ENCODE measurements at places on chromosomes 3 and 15.

GRCh38 chr3:170475092-170475685 is 56.5 kb downstream of the CLDN11 start:
- DNase-seq, result no peak

GRCh38 chr15:73010154-73011152 is 41.8 kb upstream of the NEO1 start:
- no peak for DNase-seq

- DNase-seq, result no peak
These were observed 6.2 kb downstream of the ZXDC start for GRCh38 chr3:126469479-126469878.

DNA sequence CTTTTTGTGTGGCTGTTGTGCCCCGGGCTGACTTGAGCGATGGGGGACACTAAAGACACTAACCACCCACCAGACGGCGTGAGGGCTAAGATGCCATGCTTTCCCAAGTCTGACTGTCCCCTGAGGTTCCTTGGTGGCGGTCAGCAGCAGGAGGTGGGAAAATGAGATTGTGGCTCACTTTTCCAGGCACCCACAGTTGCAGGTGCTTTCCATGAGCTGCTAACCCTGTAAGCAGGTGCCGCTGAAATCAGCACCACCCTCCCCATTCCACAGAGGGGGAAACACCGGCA is 17.7 kb downstream of the PRR23E start:
- DNase-seq, result no peak

DNA sequence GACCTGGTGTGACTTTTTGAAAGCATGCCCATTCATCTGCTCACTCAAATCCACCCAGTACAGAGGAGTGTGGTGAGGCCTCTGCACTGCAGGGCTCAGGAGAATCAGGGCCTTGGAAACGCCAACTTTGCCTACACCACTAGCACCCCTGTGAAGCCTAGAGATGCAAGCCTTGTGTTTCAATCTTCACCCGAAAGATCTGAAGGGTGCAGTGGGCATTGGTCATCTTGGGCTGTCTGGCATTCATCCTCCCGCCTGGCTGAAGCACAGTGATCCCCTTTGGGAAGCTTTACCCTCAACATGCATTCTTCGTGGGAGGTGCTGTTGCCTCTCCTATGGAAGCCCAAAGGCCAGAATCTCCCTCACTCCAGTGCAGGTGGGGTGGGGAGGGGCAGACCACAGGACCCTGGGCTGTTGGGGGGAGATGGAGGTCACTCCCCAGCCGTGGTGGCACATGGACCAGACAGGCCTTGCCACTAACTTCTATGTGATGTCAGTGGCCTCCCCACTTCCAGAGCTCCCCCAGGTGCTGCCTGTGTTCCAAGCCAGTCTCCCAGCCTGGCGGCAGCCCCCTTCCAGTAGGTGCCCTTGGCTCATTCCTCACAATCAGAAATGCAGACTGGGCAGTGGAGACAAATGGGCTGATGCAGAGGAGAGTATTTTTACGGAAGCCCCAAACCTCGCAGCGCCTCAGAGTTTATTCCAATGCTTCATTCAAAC is 92.5 kb downstream of the ADAMTS17 start:
- DNase-seq, result no peak

DNA sequence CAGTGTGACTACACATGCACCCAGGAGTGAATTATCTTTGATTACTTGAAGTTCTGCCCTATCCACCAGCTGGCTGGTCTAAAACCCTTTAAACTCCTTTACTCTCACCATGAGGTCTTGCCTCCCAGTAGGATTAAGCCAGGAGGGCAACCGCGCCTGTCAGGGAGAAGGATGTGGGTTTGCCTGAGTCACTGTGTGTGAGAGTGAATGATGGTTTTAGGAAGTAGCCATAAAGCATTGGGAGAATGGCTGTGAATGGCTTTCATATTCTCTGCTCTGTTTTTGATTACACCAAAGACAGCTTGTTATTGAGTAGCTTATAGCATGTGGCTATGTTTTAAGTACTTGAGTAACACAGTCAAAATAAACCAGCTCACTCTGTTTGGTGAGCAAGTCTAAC is 637.7 kb upstream of the TBL1XR1 start:
- DNase-seq, result no peak

- DNase-seq, result peak; percentile 52
These were observed 18.6 kb downstream of the ZDHHC19 start for GRCh38 chr3:196192524-196193051.

DNA sequence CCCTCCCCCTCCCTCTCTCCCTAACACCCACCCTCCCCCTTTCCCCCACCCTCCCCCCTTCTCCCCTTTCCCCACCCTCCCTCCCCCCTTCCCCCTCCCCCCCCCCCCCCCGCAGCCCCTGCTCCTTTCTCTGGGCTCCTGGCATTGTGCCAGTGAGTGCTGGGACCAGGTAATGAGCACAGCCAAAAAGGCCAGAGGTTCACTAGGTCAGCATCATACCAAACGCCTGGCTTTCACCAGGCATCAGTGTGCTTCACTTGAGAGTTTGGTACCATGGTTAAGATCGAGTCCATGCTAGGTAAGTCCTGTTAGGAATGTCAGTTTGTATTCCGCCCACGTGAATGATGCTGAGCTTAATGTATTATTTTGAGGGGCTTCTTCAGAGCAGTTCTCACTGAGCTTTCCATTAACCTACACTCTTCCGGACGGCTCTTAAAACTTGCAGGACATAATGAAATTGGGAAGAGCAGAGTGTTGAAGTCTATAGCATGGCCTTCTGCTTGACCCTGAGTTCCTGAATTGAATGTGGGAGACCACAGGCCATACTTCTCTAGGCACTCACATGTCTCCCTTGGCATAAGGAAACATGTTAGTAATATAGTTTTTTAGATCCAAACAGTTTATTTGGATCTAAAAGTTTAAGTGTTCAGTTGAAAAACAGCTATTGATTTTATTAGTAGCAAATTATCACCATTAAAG is 45.6 kb downstream of the SENP2 start:
- no peak for DNase-seq

GRCh38 chr3:126780666-126781065 is 76.6 kb downstream of the CHCHD6 start:
- DNase-seq, result no peak

GRCh38 chr3:179829401-179829800 is 176.6 kb downstream of the USP13 start:
- DNase-seq, result no peak

DNA sequence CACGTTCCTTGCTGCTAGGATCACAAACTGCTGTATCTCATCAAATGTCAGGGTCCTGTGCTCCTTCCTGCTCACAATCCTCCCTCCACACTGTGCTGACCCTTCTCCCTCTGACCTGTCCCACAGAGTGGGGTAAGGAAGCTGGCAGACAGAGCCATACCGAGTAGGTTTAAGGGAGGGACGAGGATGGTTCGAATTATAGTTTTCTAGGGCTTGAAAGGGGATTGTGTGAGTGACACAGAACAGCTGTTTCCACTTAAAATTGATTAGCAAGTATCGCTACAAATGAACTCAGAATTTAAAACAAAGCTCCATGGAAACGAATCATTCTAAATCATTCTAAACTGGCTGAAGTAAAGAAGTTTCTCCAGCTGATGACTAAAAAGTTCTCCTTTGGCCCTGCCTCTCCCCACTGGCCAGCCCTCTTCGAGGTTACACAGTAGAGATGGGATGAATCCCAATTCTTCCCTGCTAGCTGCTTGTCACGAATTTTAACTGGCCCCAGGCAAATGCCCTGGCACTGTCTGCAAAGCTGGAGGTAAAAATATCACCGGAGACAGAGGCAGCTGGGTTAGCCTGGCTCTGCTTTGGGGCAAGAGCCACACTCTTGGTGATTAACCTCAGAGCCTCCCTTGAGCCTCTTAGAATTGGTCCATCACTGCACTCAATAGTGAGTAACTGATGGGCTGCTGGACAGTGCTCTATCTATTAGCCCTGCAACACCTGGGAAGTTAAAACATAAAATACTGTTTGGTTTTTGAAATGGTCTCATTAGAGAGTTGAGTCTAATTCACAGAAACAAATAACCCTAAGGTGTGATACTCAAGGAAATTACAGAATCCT is 194.9 kb downstream of the CHST2 start:
- DNase-seq, result no peak

GRCh38 chr3:55180161-55180560 is 252.3 kb upstream of the LRTM1 start:
- no peak for DNase-seq

DNA sequence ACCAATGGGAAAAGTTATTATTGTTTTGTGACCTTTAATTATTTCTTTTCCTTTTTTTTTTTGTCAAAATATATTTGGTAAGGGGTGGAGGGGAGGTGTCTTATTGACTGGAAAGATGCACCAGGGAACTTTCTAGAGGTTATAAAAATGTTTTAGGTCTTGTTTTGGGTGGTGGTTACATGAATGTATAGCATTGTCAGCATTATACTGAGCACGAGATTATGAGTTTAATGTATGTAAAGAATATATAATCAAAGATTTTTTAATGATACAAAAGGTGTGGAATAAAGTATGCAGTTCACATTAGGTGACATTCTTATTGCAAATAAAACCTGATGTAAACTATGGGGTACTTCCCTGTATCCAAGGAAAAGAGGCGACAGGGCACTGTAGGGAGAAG is 23.0 kb upstream of the MAP3K13 start:
- DNase-seq, result no peak

GRCh38 chr15:100093211-100094126 is 248.3 kb downstream of the ADAMTS17 start:
- DNase-seq, result no peak

DNA sequence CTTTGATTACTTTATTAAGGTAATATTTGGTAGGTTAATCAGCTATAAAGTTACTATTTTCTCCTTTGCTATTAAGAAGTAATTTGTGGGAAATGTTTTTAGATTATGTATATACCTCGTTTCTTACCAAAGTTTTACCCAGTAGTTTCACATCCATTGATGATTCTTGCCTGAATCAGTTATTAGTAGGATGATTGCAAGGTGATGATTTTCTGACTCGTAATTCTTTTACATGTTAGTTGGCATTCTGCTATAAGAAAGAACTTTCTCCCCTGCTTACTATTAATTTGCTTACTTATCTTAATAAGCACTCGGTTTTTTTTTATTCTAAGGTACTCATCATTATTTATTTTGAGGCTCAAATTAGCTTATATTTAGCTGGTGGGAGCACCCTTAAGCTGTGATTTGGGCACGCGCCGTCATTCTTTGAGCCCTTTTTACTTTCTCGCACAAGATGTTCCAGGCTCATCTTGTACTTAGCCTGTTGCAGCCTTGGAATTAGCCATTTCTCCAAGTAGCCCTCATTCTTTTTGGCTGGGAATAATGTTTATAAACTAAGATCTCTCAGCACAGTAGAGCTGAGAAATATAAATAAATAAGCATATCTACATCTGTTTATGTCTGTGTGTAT is 15.3 kb downstream of the USP3 start:
- DNase-seq, result no peak

- DNase-seq, result no peak
These were observed 894.6 kb downstream of the PLOD2 start for GRCh38 chr3:145266368-145266767.

GRCh38 chr3:187361835-187362234 is 6.3 kb upstream of the RTP4 start:
- no peak for DNase-seq

Measured in GF-D8 (cell line).